ENCODE measurements at places on chromosomes 1 and 21.

DNA sequence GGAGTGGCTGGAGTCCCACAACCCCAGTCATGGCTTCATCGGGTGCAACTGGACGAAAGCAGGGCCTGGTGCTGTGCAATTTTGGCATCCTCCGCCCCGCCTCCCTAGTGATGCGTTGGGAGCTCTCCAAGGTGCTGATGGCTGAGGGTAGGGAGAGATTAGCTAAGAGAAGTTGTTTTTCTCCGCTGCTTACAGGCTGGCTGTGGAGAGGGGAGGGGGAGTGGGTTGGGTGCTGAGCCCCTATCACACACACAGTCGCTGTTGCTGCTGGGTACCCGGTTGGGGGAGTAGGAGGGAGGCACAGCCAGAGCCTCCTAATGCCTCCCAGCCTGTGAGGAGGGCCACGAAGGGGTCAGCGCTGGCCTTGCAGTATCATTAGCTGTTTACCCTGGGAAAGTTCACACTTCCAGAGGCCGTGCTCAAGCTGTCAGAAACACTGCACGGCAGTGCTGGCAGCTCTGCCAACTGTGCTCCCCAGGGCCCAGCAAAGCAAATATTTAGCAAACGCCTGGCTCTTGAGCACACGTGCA lies 110.0 kb downstream of the GRIK3 start:
- no peak for DNase-seq

DNA sequence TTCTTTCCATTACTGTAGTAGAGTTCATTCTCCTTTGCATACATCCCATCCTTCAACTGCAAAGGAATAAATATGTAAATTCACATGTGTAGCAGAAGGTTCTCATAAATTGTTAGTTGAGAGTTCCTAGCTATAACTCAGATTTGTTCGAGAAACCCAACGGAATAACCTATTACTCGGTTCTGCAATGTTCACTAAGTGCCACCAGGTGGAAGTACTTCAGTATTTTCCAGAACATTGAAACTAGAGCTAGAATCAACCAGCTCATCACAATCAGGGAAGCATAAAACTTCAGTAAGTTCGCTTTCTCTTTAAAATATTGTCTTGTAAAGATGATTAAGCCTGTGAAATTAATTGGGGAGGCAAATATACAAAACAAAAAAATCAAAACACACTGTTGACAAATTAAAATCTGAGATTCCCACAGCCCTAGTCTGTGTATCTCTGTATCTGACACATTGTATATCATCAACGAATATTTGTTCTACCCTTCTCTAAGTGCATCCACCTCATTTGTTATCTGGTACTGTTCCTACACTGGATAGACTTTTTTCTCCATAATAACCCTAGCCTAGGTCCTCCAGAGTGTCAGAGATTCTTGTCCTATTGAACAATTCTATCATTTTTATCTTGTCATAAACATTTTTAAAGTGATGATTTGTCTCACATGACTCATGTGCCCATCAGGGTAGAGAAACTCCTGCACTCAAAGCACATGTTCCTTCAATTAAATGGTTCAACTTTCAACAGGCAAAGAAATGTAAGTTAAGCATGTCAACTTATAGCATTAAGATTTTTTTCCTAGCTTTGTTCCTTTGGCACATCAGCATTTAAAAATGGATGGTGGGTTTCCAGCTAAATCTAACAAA lies 31.9 kb downstream of the MROH9 start:
- peak; percentile 12 for DNase-seq

- DNase-seq = no peak
Measured at GRCh38 chr1:3130268-3130667, 61.3 kb downstream of the PRDM16 start.

DNA sequence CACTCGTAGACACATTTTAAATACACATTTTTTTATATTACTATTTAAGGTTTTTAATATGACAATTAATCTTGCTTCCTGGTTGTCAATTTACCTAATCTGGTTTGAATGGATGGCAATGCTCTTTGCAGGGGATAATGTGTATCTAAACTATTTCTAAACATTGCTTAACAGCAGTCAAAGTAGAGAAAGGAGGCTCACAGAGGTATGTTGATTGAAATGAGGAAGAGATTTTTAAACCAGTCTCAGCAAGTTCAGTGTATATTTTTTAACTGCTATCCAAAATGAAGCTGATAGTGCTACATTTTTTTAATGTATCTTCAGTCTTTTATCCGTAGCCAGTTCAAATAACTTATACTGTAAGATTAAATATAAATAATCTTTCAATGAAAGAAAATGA lies 17.4 kb downstream of the FMO1 start:
- DNase-seq = no peak

DNA sequence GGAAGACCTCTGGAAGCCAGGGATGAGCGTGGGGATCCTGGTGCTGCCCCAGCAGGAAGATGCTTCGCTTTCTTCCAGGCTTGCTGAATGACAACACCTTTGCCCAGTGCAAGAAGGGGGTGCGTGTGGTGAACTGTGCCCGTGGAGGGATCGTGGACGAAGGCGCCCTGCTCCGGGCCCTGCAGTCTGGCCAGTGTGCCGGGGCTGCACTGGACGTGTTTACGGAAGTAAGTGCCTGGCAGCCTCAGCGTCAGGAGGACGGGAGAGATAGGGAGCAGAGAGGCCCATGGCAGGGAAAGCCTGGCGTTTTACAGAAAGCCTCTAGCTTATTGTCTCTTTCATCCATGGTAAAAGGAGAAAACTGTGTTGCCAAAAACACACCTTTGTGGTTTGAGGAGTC lies 23.5 kb downstream of the PHGDH start:
- no peak for DNase-seq

DNA sequence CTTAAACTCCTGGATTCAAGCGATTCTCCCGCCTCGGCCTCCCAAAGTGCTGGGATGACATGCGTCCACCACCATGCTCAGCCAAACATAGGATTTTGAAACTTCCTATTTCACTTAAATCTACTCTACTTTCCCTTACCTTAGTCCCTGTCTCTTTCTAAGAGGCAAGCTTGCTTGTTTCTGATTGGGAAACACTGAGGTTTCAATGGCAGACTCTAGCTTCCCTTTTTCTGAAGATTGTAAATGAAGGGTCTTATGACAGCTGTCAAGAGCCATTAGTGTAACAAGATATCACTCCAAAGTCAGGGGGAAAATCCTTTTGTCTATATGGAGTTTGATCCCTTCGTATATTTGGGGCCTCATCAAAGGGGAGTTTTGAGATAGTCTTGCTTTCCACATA lies 23.5 kb upstream of the LMO4 start:
- no peak for DNase-seq

DNA sequence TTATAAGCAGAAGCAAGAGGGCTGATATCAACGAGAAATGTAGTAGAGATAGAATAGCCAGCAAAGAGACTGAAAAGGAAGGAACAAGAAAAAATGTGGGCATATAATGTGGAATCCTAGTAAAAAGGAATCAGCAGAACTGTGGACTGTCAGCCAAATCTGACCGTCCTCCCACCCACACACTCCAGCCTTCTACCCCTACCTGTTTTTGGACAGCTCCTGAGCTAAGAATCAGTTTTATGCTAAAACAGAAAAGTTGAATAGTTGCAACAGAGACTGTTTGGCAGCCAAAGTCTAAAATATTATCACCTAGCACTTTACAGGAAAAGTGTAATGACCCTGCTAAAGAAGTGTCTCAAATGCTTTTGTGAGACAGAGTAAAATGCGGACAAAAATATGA lies 533.3 kb upstream of the CXADR start:
- DNase-seq = no peak

- DNase-seq = no peak
Measured at GRCh38 chr1:234753979-234754378, 144.0 kb upstream of the IRF2BP2 start.

DNA sequence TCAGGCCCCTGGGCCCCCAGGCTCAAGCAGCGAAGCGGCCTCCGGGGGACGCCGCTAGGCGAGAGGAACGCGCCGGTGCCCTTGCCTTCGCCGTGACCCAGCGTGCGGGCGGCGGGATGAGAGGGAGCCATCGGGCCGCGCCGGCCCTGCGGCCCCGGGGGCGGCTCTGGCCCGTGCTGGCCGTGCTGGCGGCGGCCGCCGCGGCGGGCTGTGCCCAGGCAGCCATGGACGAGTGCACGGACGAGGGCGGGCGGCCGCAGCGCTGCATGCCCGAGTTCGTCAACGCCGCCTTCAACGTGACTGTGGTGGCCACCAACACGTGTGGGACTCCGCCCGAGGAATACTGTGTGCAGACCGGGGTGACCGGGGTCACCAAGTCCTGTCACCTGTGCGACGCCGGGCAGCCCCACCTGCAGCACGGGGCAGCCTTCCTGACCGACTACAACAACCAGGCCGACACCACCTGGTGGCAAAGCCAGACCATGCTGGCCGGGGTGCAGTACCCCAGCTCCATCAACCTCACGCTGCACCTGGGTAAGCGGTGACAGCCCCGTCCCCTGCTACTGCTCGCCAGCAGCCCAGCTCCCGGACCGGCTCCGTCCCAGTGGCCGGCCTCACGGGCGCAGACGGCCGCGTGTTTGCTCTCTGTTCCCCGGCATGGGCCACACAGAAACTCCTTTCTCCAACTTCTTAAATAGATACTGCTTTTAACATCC lies 539 bp downstream of the LAMC1 start:
- no peak for DNase-seq

- DNase-seq = no peak
Measured at GRCh38 chr1:234488054-234489006, 9.4 kb upstream of the TARBP1 start.

DNA sequence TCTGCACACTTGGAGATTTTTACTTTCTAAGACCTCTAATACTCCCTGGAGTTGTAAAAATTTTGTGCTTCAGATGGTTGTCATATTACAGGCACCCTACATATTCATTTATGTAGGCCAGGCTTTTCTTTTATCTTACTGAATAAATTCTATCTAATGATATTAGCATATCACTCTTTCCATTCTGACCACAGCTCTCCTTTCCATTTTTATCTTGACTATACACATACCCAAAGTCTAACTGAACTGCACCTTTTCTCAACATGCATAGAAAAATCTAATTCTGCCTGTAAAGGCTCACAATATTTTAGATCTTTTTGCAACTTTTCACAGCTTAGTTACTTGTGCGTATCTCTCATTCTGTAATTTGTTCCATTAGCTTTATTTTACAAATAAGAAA lies 52.7 kb upstream of the TSHB start:
- DNase-seq = no peak

- DNase-seq = peak; percentile 13
Measured at GRCh38 chr1:58592522-58593134, 15.6 kb upstream of the TACSTD2 start.

GRCh38 chr1:161962091-161962887 lies 61.4 kb downstream of the OLFML2B start:
- no peak for DNase-seq

- DNase-seq = no peak
Measured at GRCh38 chr1:53417074-53417511, 42.1 kb upstream of the DMRTB1 start.

DNA sequence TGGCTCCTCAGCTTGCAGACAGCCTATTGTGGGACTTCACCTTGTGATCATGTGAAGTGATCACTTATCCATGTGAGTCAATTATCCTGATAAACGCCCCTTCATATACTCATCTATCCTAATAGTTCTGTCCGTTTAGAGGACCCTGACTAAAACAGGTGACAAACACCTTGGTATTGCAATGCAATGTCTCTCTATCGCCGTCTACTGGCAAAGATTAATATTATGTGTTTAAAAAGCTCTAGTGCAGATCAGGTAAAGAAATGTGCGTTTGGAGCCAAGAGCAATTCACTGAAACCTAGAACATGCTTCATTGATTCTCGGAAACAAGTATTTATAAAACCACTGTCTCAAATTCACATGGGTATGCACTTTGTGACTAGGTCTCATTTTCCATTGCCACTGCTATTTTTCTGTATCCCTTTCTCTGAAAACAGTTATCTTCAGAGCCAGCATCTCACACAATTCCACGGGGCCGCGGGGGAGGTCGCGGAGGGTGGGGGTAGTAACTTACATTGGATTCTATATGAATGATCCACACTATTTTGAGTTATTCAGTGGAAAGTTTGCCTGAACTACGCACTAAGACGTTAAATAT lies 554.6 kb upstream of the NCAM2 start:
- DNase-seq = no peak

- no peak for DNase-seq
Measured at GRCh38 chr1:202250982-202251381, 57.4 kb downstream of the LGR6 start.

DNA sequence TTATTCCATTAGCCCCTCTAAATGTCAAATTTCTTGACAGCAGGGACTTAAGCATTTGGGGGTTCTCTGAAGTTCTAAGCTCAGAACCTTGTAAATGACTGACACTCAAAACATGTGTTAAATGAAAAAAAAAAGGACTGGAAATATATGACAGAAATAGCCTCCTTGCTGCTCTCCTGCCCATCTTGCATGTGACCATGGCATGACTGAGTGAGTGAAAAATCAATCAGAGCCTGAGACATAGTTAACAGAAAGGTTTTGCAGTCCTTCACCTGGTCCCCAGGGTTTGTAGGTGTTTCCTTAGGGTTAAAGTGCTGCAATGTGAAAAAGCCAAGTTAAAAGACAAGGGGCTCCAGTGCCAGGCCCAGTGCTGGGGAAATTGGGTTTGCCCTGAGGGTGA lies 168.1 kb downstream of the ZBTB18 start:
- DNase-seq = no peak

- no peak for DNase-seq
Measured at GRCh38 chr1:224192082-224192788, 9.2 kb downstream of the DEGS1 start.

DNA sequence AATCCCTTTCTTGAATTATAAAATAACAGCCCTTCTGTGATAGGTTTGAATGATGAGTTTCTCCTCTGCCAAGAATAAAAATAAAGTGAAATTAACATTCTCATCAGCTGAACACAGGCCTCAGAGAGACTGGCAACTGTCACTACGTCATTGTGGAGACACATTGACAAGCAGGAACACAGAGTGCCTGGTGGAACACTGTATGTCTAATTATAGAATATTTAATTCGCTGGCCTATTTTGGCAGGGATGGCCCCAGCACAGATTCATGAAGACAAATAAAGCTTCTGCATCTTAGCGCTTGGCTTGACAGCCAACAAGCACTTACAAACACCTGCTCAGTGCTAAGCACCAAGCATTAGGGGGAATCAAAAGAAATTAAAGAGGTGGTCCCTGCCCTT lies 52.0 kb upstream of the SMYD2 start:
- DNase-seq = no peak

- no peak for DNase-seq
Measured at GRCh38 chr1:207455183-207455754, 1.1 kb downstream of the CR2 start.

- no peak for DNase-seq
Measured at GRCh38 chr1:48568501-48568900, 96.5 kb upstream of the SPATA6 start.

- DNase-seq = no peak
Measured at GRCh38 chr1:156385534-156386031, 16.6 kb downstream of the RHBG start.

GRCh38 chr1:226874579-226875425 lies 4.4 kb downstream of the PSEN2 start:
- DNase-seq = no peak

DNA sequence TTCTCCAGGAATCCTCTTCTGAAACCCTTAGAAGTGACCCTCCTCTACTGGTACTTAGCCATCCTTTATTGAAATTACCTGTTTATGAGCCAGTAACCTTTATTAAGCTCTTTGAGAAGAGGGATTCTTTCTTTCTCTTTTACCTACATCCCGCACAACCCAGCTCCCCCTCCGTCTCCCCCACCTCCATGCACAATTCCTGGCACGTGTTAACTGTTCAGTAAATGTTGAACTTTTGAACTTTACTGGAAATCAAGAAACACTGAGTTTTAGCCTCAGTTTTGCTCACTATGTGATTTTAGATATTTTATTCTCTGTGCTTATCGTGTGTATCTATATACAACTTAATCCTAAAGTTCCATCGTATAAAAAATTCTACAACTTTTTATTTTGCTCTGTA lies 1.8 kb downstream of the TMED5 start:
- no peak for DNase-seq

Data from SW 1271 (cell line).